C1 segment of cervical spinal cord (tissue), 14 donors: ENCODE measurements at places on chromosomes 2 and 18.

DNA sequence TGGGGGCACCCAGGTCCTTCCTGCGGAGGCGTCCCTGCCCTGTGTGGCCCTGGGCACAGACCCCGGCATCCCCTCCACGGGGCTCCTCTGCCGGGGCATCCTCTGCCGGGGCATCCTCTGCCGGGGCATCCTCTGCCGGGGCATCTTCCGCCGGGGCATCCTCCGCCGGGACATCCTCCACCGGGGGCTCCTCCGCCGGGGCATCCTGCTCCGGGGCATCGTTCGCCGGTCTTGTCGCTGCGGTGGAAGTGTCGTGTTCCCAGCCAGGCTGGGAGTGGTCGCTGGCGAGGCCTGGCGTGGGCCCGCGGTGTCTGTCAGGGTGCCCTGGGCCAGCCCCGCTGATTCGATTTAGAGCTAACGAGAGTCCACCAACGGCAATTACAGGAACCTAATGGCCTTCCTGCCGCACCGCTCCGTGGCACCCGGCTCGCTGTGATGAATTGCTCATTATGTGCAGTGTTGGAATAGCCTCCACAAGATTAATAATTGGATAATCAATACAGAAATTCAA, 115.1 kb downstream of the NFATC1 start:
- DNase-seq = no peak

DNA sequence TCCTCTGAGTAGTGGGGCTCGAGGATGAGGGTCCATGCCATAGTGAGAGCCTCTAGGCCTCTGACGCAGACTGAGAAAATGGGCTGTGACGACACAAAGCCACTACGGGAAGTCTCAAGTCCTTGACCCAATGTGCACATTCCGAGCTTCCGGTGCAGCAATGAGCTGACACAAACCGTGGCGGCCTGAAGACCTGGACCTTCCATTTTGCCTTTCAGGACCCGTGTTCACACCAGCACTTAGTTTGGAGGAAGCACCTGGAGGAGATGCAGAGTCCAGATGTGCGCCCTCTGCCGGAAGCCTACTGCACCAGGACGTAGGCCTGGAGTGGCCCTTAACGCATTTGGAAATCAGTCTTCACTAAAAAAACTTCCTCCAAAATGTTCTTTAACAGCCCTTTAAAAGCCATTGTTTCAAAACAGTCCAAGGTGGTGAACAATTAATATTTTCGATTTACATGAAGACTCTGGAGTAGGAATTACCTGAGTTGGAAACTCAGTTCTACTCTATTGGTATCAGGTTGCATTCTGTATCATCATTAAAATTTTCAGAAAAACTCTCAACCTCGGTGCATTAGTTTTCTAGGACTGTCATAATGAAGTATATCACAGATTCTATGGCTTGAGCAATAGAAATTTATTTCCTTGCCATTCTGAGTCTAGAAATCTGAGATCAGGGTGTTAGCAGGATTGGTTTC, 33.9 kb downstream of the BMP10 start:
- DNase-seq = no peak

- DNase-seq = no peak
These were observed 62.0 kb upstream of the CAB39 start for GRCh38 chr2:230650585-230651137.

GRCh38 chr2:19845323-19845920, 56.4 kb downstream of the TTC32 start:
- no peak for DNase-seq

GRCh38 chr2:151882786-151883445, 54.7 kb upstream of the ARL5A start:
- no peak for DNase-seq

DNA sequence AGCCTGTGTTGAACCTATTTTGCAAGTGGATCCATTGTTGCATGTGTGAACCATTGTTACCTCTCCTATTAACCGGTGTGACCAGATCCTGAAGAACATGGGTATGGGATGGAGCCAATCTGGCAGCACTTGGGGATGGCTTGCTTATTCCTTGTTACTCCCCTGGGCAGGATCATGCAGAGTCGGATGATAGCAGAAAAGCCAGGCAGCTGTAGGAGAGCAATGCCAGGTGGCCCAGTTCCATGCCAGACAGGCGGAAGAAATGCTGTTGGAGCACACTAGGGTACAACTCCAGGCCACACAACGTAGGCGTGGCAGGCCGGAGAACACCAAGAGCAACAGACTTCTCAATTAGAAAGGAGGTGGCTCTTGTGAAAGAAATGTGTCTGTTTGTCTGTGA, 16.3 kb upstream of the MYO1B start:
- DNase-seq = no peak

- DNase-seq = no peak
These were observed 110.9 kb upstream of the MSTN start for GRCh38 chr2:190173392-190173791.

- DNase-seq = peak; percentile 68
These were observed 10.4 kb upstream of the MAP3K2 start for GRCh38 chr2:127398239-127398590.

DNA sequence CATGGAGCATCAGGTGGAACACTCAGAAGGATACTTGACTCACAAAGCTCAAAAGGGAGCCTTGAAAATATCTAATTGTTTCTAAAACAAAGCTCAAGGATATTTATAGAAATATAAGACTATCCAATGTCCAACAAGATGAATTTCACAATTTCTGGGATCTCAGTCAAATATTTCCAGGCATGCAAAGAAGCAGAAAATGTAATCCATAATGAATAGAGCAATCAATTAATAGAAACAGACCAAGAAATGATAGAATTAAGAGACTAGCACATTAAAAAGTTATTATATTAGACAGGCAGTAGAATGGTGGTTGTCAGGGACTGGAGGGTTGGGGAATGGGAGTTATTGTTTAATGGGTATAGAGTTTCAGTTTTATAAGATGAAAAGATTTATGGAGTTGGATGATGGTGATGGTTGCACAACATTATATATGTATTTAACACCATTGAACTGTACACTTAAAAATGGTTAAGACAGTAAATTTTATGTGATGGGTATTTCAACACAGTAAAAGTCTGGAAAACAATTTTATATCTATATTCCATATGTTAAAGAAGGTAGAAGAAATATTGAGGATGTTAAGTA, 189.9 kb upstream of the PIEZO2 start:
- no peak for DNase-seq

- no peak for DNase-seq
These were observed 133.3 kb downstream of the ALPK2 start for GRCh38 chr18:58495634-58496033.

DNA sequence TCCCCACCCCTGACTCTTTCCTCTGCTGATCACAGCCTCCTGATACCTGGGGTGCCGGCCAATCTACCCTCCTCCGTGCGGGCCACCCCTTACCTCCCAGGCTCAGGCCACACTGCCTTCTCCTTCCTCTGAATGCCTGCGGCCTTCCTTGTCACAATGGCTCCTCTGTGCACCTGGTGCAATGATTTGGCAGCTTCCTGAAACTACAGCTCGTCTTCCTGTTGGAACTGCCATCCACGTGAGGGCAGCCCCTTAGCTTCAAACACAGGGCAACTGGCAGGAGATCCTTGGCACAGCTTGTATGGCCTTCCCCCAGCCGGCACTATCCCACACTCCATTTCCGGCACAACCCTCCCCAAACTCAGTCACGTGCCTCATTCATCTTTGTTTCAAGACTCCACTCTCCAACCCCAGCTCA, 69.0 kb downstream of the STPG4 start:
- DNase-seq = no peak
